Breast epithelium (tissue), 4 donors: ENCODE measurements at places on chromosomes 5 and 9. TPM values are rescaled to one million over a fixed set of nuclear protein-coding genes. Genes with fewer than 3 reads are reported as not detected.

DNA sequence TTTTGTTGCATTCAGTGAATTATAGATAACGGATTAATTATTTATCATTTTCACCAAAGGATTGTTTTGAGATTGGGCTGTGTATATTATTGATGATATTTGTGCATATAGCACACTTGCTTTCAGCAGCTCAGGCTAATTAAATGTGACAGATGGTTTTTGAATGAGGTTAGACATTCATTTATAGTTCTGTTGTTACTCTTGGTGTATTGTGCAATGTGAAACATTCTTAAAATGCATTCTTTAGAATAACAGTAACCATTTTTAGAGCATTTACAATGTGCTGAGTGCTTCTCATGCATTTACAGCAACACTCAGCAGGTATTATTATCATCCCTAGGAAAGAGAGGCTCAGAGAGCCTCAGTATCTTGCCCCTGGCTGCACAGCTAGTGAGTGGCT, 23.8 kb downstream of the NANS start:
- H3K4me1 ChIP-seq: no peaks in the 10 kb centered on the region

HRH2 gene
- 5.0 TPM for total RNA-seq

- H3K4me3 ChIP-seq: no peak overlapping the region
- H3K27ac ChIP-seq: no peak overlapping the region
- DNase-seq: no peak
- no peaks in the 10 kb centered on the region for H3K27me3 ChIP-seq
- H3K36me3 ChIP-seq: no peaks in the 10 kb centered on the region
Measured at GRCh38 chr5:36569491-36569890, 36.9 kb upstream of the SLC1A3 start.

NMUR2 gene
- total RNA-seq: not detected

DNA sequence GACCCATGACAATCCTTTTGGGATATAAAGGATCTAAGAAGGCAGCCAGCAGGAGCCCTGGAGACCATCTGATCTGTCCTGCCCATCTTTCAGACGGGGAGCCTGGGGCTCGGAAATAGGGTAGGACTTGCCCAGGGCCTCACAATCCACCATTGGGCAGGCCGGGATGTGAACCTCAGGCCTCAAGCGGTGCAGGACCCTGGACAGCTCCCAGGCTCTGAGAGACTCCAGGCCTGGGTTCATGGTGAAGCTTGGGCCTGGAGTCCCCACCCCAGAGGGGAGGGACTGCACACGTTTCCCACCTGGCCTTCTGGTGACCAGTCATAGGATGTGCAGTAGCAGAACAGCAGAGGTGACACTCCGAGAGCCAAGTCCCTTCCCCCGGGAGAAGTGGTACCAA, 36.6 kb upstream of the RAPGEF1 start:
- H3K4me1 ChIP-seq: no peaks in the 10 kb centered on the region
- H3K36me3 ChIP-seq: no peaks in the 10 kb centered on the region
- H3K27ac ChIP-seq: no peak overlapping the region

DNA sequence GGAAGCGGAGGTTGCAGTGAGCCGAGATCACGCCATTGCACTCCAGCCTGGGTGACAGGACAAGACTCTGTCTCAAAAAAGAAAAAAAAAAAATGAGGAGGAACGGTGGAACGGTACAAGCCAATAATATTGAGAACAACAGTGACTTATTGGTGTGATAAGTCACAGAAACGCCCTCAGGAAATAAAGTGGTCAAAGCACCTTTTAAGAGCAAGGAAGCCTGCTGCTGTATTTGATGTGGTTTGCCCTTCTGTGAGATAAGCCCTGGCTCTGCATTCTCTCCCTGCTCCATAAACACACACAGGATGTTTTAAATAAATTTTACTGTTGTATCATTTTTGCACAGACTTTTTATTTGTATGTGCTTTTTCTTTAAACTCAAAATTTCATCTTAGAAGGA, 269.9 kb upstream of the MSX2 start:
- H3K27ac ChIP-seq: no peak overlapping the region
- no peaks in the 10 kb centered on the region for H3K27me3 ChIP-seq
- no peak overlapping the region for H3K4me3 ChIP-seq
- H3K36me3 ChIP-seq: no peaks in the 10 kb centered on the region
- DNase-seq: no peak

DNA sequence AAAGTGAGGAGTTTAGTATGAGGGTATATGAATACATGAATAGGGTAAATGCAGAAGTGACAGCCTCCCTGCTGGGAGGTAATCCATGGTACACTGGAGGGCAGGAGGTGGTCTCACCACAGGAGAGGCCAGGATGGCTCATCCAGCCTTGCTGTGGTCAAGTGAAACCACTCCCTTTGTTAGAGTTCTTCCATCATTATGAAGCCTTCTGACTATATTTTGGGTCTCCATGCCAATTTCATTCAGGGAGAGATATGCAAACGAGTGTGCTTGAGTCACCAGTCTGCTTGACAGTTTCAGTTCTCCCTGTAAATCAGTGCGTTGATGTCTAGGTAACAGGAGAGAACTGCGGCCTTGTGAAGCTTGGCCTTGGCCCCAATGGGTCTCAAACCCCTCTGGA, 16.4 kb downstream of the PPP3R2 start:
- no peaks in the 10 kb centered on the region for H3K4me1 ChIP-seq
- H3K27me3 ChIP-seq: no peaks in the 10 kb centered on the region
- H3K27ac ChIP-seq: no peak overlapping the region
- H3K4me3 ChIP-seq: no peak overlapping the region
- no peaks in the 10 kb centered on the region for H3K36me3 ChIP-seq

- DNase-seq: no peak
- H3K27me3 ChIP-seq: no peaks in the 10 kb centered on the region
- no peak overlapping the region for H3K4me3 ChIP-seq
- no peaks in the 10 kb centered on the region for H3K4me1 ChIP-seq
- H3K36me3 ChIP-seq: no peaks in the 10 kb centered on the region
- no peak overlapping the region for H3K27ac ChIP-seq
Measured at GRCh38 chr5:149205625-149206523, 64.6 kb downstream of the ABLIM3 start.

DNA sequence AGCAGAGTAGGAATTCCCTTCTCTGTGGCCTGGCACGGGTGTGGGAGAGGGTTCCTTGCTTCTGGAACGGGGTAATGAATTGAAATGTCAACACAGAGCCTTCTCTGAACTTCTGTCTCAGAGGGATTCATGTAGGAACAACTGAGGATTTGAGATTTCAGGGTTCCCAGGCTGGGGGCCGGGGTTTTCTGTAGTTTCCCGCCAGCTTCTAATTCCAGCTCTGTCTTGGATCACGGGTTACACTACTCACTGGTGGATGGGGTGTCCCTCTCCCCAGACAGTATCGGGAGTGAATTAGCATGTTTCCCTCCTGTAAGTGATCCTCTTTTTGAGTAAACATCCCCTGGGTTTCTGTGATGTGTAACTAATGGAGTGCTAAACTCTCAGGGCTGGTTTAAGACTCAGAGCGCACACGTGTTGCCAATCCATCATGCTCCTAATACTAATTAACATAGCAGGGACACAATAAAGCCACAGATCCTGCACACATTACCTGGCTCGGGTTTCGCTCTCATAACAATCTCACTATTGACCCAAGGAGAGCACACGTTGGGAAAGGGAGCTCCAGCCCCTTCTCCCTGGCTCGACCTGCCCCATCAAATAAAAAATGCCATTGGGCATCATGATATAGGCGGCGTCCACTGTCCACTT, 18.1 kb upstream of the DMRT2 start:
- peaks cover 21% of the 10 kb centered on the region for H3K27me3 ChIP-seq
- no peak overlapping the region for H3K4me3 ChIP-seq
- DNase-seq: no peak
- no peak overlapping the region for H3K27ac ChIP-seq
- H3K4me1 ChIP-seq: no peaks in the 10 kb centered on the region

MARVELD2 gene
- total RNA-seq: 24.7 TPM

DNA sequence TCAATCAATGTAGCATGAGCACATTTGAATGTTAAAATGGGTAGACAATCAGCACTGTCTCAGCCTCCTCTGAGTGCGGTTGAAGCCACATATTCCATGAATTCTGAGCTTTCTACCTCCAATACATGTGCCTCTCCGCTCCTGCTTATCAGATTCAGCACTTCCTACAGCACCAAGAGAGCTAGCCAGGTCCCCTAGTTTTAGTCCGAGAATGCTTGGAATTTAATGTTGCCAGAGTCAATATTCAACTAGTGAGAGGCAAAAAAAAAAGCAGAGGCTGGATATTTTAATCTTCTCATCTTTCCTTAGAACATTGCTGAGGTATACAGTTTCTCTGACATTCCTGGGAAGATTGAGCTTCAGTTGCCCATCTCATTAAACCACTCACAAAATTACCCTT, 1979.1 kb upstream of the CDH9 start:
- H3K27ac ChIP-seq: no peak overlapping the region
- no peak for DNase-seq
- no peaks in the 10 kb centered on the region for H3K36me3 ChIP-seq
- no peak overlapping the region for H3K4me3 ChIP-seq

PRDM9 gene
- not detected for total RNA-seq

GRCh38 chr9:96599298-96599697, 20.3 kb downstream of the CDC14B start:
- H3K4me3 ChIP-seq: no peak overlapping the region
- no peaks in the 10 kb centered on the region for H3K27me3 ChIP-seq
- no peak for DNase-seq
- H3K36me3 ChIP-seq: no peaks in the 10 kb centered on the region
- no peak overlapping the region for H3K27ac ChIP-seq

MED10 gene
- 25.9 TPM for total RNA-seq

ORM2 gene
- total RNA-seq: 1.6 TPM

DNA sequence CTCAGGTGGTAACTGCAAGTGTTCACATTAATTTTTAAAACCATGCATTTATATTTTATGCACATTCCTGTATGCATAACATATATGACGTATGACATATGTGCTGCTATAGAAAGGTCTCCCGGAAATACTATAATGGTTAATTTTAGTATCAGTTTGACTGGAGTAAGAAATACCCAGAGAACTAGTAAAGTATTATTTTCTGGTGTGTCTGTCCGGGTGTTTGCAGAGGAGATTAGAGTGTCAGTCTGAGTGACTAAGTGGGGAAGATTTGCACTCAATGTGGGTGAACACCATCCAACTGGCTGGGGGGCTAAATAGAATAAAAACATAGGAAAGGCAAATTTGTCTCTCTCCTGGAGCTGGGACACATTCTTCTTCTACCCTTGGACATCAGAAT, 26.9 kb downstream of the UIMC1 start:
- H3K4me3 ChIP-seq: no peak overlapping the region
- no peak overlapping the region for H3K27ac ChIP-seq
- no peaks in the 10 kb centered on the region for H3K4me1 ChIP-seq
- no peaks in the 10 kb centered on the region for H3K27me3 ChIP-seq
- no peak for DNase-seq

- no peaks in the 10 kb centered on the region for H3K27me3 ChIP-seq
- no peak overlapping the region for H3K27ac ChIP-seq
- no peaks in the 10 kb centered on the region for H3K36me3 ChIP-seq
- no peaks in the 10 kb centered on the region for H3K4me1 ChIP-seq
- no peak for DNase-seq
Measured at GRCh38 chr9:1005043-1005667, 28.7 kb downstream of the DMRT3 start.

DDX4 gene
- total RNA-seq: not detected

DNA sequence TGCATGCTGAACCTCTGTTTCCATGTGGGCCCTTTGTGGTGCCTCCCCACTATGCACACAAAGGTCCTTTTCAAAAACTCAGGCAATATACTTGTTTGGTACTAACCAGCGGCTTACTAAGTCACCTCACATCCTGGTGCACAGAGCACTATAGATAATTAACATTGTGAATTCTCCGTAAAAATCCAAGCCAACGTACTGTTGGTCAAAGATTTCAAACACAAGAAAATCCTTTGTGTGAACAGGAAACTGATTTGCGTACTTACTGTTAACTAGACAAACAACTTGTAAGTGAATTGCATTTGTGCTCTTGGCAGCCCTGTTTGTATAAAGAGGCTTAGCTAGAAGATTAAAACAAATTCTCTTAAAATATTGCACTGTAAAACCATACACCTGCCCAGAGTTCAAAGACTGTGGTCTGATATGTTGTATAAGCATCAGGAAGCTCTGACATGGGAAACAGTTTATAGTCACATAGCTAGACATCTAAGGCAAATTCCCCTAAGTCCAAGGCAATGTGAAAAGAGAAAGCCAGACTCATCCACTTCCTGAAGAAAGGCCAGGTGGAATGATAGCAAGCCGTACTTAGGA, 125.0 kb upstream of the SLC12A2 start:
- no peak overlapping the region for H3K4me3 ChIP-seq
- no peak for DNase-seq
- H3K36me3 ChIP-seq: no peaks in the 10 kb centered on the region
- peak overlapping the region; percentile 64 for H3K27ac ChIP-seq
- no peaks in the 10 kb centered on the region for H3K27me3 ChIP-seq

DNA sequence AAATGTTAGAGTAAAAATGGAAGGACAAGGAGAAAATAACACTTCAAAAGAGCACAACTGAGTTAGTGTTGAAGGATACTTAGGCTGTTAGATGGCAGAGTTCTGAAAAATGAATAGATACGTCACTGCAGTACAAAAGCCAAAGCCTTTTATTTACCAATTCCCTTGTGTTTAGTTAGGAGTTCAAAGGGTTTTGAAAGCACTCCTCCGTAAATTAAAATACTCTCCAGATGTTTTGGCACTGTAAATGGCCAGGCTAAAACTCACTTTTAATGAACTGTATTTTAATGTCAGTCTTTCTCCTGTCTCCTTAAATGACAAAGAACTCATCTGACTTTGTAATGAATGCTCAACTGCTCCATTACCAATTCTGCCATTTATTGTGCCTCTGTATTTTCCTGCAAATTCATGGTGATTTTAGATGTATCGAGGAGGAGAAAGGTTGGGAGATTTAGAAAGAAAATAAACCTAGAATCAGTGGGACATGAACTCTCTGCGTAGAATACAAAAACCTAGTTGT, 1727.2 kb downstream of the MAT2B start:
- DNase-seq: no peak
- no peaks in the 10 kb centered on the region for H3K36me3 ChIP-seq
- H3K27me3 ChIP-seq: no peaks in the 10 kb centered on the region
- H3K4me1 ChIP-seq: no peaks in the 10 kb centered on the region

DNA sequence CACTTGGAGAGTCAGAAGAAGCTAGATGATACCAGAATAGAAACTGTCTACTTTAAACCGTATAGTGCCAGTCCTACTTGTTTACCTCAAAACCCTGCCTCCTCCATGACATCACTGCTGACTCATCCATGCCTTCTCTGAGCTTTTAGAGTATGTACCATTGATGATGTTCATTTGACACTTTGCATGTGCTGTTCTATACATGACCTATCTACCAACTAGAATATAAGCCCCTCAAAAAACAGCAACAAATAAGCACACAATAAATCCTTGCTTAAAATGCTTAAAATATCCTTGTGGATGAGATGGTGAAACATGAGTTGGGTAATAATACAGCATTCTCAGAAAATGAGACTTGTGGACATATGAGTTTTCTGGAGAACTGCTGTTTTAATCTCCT, 2.6 kb downstream of the CTNNAL1 start:
- H3K4me1 ChIP-seq: no peaks in the 10 kb centered on the region
- no peak for DNase-seq
- peak overlapping the region; percentile 96 for H3K27ac ChIP-seq
- H3K36me3 ChIP-seq: no peaks in the 10 kb centered on the region
- H3K27me3 ChIP-seq: no peaks in the 10 kb centered on the region

SNX18 gene
- 29.2 TPM for total RNA-seq
